ENCODE measurements at places on chromosomes 12 and 14.

- DNase-seq, result no peak
Measured at GRCh38 chr12:24909667-24910066, 39.2 kb downstream of the BCAT1 start.

DNA sequence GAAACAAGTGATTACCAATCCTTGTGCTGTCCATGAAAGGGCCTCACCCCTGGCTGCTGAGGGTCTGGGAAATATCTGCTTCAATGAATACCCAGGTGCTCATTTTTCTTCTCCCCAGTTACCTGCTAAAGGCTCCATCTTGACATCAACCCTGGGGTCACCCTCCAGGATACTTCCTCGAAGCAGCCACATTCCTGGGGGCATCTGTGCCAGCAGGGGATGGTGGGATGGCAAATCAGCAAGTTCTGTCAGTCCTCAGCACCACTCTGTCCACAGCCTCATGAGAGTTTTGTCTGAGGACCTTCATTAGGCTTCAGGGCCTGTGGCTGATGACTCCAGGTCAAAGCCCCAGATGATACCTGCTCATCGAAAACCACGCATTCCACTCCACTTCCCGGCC lies 124.8 kb downstream of the ZFP36L1 start:
- no peak for DNase-seq

DNA sequence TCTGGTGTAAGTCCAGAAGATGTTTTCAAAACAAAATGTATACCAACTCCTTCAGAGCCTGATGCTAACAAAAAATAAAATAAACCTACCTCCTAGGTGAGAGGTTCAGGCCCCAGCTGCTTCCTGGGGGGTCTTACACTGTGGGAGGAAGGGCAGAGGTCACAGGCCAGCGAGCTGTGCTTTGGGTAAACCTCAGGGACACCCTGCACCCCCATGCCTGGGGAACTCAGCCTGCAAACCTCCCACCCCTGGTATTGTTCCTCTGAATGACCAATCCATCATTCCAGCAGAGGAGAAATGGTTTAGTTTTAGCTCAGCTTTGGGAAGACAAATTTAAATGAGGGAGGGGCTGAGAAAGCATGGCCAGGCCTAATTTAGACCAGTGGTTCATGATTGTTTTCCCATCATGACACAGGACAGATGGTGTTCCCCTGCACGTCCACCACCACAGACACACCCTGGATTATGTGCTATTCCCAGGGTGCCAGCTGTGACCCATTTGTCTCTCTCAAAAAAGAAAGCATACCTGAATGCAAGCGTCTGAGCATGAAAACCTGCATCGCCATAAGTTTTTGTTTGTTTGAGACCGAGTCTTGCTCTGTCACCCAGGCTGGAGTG lies 14.5 kb upstream of the TFCP2 start:
- DNase-seq, result no peak

DNA sequence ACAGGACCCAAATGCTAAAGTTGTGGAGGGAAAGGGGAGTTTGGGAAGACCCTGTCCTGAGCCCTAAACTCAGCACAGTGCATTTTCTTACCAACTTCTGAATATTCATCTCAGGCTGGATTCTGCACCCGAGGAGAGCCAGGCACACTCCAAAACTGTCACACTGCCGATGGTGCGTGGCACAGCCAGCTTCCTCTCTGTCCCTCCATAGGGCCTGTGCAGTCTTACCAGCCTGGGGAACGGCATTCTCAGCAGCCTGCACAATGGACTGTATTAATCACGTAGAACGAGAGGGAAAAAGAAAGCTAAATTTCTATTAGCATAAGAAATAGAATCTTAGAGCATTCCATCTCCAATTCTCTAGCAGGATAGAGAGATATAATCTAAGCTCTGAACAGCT lies 71.3 kb upstream of the GPATCH2L start:
- DNase-seq, result no peak

DNA sequence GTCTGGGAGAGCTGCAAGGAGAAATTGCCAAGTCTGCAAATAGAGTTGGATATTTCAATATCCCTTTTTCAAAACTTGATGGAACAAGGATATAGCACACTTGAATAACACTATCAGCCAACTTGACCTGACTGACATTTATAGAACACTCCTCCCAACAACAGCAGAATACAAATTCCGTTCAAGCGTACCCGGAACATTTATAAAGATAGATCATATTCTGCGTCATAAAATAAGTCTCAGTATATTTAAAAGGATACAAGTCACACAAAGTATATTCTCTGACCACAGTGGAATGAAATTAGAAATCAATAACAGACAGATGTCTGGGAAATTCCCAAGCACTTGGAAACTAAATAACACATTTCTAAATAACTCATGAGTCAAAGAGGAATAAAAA lies 29.0 kb upstream of the MEG3 start:
- no peak for DNase-seq

DNA sequence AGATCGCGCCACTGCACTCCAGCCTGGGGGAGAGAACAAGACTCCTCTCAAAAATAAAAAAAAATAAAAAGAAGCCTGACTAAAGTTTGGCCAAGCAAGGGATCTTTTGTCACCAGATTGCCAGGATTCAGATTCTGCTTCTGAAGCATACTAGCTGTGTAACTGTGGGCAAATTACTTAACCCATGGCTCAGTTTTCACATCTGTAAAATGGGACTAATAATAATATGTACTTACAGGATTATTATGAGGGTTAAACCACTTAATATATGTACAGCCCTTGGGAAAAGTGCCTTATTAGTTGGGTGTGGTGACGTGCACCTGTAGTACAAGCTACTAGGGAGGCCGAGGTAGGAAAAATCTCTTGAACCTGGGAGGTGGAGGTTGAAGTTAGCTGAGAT lies 21.7 kb upstream of the YAF2 start:
- DNase-seq, result no peak

GRCh38 chr14:43168371-43168925 lies 1338.6 kb downstream of the FSCB start:
- DNase-seq, result no peak

GRCh38 chr14:92456215-92457015 lies 57.2 kb upstream of the RIN3 start:
- peak; percentile 30 for DNase-seq

- DNase-seq, result no peak
Measured at GRCh38 chr12:125567581-125567980, 502.3 kb downstream of the AACS start.

DNA sequence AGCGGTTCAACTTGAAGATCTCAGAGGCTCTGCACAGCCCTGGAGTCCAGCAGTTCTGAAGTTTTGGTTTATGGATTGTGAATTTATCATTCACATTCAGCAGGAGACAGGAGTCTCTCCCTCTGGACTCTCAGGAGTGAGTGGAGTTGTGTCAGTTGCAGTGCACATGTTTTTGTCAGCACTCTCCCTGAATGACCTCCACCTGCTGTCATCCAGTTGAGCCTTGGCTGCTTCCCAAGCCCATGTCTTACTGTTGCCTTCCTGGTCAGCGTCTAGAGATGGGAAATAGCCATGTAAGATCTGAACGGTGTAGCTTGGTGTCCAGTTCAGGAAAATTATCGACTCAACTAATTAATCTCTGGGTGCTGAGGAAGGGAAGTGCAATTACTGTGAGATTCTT lies 133.2 kb downstream of the PRKCH start:
- no peak for DNase-seq

DNA sequence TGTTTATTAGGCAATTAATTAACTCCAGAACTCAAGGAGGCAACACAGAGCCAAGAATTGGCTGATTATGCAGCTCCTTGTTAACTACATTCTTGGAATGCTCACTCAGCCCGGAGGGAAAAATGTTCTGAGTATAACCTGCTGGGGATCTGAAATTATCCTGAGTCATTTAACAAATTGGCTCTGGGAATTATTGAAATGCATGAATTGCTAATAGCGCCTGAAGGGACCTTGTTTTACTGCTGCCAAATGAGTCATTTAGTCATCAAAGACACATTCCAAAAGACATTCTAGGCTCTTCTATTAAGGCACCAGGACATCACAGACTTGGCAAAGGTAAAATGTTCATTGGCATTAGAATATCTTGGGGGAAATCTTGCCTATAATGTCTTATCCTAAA lies 13.0 kb downstream of the TMEM52B start:
- no peak for DNase-seq

DNA sequence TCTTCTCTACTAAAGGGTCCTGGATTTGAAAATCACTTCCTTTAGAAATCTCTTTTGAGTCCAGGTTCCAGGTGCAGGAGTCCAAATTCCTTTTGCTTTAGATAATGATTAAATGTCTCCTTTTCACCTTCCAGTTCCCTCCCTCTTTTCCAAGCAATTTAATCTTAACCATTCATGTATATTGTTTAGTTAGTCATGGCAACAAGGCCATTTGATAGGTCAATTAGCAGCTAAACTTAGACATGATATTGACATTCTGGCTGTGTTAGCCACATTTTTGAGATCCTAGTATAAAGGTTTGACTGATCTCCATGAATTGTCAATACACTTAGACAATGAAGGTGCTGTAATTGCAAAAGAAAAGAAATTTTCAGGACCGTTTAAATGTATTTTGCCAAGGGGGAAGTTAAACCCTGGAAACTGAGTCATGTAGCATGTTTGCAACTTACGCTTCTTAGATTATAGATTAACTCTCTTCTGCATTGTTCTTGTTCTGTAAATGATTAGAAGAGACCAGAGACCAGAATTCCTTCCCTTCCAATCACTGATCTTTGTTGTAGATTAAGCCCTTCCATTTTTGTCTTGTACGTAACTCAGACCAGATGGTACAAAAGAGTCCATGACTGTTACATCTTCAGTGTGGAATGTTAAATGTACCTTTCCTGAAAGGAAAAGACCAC lies 12.4 kb upstream of the C12orf75 start:
- no peak for DNase-seq

DNA sequence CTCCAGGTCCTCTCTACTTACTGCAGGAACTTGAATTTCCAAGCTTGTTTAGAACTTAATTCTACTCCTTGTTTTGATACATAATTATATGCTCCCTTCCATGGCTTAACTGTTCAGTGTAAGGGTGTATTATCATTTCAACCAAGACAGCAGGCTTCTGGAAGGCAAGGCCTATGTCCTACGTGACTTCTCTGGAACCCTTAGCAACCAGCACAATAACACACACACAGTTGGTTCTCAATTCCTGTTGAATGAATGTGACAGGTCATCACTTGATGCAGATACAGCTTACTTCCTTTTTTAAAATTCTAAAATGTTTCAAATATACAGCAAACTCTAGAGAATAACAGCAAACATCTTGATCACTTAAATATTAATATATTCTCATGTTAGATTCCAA lies 77.7 kb upstream of the COCH start:
- no peak for DNase-seq

DNA sequence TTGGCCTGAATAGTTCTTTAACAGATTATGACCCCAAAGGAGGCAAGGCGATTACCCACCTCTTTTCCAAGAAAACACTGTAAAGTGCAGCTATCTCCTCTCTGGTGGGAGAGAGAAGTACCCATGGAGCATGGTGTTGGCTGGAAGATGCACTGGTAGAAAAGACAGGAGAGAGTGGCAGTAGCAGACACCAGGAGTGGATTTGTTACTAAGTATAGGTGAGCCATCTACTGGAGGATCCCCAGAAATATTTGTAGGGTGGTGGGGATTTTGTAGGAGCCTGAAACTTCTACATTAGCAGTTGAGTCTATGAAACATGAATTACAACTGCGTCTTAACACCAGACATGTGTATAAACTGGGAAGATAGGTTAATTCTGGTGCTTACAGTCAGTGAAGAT lies 148.0 kb downstream of the SLC38A4 start:
- no peak for DNase-seq
